ENCODE measurements at places on chromosomes 7 and 10.

- no peak for DNase-seq
Measured at GRCh38 chr10:90319188-90319914, 538.5 kb downstream of the HTR7 start.

GRCh38 chr10:127826154-127826725, 66.5 kb downstream of the CLRN3 start:
- DNase-seq = no peak

DNA sequence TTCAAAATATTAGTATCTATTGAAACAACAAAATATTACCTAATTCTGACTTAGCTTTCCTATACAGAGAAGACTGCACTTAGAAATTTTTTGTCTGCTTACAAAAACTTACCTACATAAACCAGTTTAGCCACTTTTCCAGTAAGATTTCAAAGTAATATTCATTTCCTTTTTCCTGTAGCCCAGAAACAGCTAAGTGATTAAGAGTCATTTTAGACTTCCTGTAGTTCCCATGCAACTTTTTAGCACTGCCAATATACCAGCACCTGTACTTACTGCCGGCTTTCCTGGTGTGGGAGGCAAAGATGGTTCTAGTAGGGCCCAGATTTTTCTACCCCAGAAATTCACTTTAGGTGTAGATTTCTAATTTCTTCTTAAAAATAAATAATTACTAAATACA, 21.8 kb downstream of the NT5C2 start:
- DNase-seq = no peak

DNA sequence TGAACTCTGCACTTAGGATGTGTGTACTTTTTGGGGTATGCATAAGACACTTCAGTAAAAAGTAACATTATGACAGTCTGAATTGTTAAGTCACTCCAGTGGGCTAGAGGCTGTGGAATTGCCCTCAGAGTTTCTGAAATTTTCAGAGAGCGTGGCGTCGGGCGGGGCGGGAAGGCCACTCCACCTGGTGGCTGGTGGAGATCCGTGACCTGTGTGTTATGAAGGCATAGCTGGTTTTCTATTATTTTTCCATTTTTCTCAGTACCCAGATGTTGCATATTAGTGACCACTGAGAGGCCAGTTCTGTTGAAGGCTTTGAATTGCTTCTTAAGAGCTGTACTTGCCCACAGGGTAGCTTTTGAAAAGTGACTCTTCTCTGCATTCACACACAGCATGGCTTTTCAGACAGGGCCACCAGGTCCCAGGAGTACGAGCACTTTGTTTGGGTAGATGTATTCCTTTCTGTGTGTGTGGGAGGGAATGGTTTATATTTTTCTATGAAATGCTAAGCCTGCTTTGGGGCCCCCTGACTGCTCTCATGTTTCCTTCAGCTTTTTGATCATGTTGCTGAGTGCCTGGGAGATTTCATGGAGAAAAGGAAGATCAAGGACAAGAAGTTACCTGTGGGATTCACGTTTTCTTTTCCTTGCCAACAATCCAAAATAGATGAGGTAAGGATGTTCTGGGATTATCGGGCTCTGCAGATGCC, 52.3 kb downstream of the TACR2 start:
- no peak for DNase-seq

DNA sequence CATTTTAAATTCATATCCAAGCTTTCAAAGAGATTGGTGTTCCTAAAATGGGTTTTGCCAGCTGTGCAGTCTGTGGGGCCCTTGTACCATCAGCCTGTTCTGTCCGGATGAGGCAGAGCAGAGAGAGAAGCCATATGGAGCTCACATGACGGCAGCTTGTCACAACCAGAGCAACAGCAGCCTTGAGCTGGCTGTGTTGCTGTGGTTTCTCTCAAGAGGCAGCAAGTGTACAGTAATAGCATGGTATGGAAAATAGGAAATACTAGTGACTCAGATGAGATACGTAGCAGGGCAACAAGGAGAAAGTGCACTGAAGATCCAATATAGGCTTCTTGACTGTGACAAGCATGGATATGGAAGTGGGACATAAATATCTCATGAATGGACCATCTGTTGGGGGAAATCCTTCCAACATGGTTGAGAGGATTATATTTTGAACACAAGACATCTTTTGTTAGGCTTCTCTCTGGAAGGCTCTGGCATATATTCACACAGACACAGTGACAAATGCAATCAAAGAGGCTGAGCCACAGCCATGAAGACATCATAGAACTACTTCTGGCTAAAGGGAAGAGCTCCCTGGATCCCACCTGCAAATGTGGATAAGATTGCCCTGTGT, 251.0 kb upstream of the TAC1 start:
- no peak for DNase-seq

- DNase-seq = no peak
Measured at GRCh38 chr10:74380795-74381194, 229.8 kb downstream of the ADK start.

- DNase-seq = no peak
Measured at GRCh38 chr7:11369696-11370095, 396.0 kb downstream of the PHF14 start.

- no peak for DNase-seq
Measured at GRCh38 chr10:132859084-132859855, 73.3 kb upstream of the NKX6-2 start.

- no peak for DNase-seq
Measured at GRCh38 chr7:101743995-101744360, 73.4 kb upstream of the CUX1 start.

DNA sequence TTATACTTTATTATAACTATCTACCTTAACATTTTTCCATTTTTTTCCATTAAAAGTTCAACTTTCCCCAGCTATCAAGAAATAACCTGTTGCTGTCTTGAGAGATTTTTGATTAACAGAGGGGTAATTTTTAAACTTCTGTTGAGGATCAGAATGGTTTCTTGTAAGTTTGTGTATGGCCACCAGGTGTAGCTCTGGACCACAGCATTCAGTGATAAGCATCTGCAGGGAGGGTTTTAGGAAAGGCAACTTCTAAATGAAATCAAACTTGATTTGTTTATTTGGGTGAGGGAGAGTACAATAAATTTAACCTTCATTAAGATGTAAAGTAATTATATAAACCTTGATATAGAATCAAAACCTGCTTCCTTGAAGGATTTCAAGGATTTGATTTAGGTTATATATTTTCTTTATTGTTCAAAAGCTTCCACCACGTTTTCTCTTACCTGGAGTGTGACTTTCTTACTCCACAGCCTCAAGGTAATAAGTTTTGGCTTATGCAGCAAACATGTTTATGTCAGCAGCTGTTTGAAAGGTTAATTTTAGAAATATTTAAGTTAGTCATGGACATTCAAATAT, 153.3 kb downstream of the STK31 start:
- peak; percentile 9 for DNase-seq

- DNase-seq = no peak
Measured at GRCh38 chr10:8670461-8670860, 616.0 kb downstream of the GATA3 start.

- DNase-seq = no peak
Measured at GRCh38 chr10:98450618-98451017, 3.9 kb upstream of the HPS1 start.

DNA sequence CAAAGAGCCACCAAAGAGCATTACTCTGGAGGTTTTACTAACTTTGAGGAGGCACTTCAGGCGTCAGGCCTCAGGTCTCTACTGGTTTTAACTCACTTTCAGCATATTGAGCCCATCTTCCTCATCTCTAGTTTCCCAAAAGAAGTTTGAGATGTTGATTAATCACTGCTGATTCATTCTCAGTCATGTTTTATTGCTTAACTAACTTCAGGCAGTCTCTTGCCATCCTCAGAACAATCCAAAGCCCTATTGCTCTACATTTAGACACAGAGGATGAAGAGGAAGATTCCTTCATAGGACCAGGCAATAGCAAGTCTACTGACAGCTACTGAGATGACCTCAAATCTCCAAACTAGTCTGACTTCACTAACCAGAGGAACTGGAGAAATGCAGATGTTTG, 39.1 kb upstream of the BET1 start:
- DNase-seq = no peak

DNA sequence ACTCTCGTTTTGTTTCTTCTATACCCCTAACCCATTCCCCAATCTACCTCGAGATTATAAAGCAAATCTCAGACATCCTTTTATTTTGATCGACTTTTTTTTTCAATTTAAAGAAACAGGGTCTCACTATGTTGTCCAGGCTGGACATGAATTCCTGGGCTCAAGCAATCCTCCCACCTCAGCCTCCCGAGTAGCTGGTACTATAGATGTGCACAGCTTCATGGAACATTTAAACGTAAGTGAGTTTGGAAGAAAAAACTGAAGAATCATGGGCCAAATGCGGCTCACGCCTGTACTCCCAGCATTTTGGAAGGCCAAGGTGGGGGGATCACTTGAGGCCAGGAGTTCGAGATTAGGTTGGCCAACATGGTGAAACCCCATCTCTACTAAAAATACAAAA, 96.0 kb downstream of the UPF2 start:
- DNase-seq = no peak

DNA sequence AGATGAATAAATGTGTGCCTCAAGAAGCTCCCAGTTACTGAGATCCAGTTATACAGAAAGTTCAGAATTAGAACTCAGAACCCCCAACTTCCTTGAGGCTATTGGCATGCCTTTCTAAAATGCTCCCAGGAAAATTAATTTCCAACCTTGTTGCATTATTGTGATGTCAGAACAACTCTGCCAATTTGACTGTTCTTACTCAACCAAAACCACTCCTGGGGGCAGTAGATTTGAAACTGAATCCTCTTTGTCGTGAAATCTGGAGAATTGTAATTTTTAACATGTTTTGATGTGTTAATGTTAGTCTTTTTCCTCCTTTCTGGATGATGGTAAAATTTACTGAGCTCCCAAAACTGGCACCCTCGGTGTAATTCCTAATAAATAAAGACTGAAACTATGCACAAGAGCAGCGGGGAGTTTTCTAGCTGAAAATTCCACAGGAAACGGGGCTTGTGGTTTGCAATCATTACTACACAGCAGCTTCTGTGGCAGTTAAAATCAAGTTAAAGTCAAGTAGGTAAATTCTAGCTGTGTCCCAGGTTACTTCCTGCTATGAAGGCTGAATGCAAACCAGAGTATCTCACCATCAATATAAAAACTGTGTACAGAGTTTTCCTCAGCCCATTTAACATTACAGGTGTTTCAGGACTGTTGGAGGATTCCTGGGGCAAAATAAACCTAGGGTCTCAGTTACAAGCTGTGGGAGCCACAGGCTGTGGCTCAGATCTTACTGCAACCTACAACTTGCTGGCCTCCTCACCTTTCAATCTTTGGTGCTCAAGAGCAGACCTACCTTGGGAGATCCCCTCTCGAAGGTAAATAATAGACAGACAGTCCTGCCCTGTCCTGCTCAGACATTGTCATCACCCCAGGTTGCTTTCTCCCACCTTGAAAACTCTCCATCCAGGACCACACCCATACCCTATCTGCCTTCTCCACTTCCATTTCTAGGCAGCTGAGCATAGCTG, 156.3 kb upstream of the KMT2E start:
- DNase-seq = no peak

- no peak for DNase-seq
Measured at GRCh38 chr10:131722121-131722520, 178.7 kb upstream of the PPP2R2D start.

DNA sequence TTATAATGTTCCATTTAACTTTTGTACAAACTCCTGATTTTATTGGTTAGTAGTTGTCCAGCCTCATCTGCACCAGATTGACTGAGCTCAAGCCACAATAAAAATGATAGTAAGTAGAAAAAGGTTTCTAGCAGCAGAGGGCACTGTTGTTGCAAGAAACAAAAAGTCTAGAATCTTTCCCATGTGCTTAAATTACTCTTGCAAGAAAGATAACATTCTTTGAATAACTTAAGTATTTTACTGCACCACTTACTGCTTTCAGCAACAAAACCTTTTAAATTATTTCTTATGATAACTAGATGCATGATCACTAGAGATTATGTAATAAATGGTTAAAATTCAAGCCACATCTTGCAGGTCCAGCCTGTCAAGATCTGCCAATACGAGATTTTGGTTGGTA, 27.0 kb downstream of the LMOD2 start:
- DNase-seq = peak; percentile 21

- DNase-seq = peak; percentile 69
Measured at GRCh38 chr10:71725998-71726579, 6.5 kb upstream of the C10orf105 start.

DNA sequence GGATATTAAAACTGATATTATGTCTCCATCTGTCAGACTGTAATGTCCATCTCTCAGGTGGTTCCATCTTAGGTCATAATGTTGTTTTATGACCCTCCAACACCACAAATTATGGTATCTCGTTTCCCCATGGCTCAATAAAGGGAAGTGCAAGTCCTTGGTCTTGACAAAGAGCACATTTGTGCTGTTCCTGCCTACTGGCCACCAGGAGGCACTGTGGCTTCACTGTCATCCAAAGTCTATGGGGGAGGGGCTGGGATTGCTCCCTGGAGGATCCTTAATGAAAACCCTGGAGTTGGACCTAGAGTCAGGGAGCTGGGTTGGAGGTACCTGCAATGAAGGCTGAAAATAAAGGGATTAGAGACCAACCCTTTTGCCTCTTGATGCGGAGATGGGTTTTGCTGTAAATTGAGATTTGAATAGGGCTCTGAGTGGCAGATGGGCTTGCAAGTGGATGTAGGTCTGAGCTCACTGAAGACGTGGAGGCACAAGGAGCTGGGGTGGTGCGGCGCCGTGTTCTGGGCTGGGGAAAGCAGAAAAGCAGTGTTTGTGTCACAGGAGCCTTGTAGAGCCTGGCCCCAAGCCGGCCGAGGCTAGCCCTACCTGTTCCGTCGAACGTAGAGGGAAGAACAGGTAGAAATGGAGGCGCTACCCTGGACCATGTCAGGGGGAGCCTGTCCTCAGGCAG, 180.5 kb upstream of the PRSS58 start:
- DNase-seq = peak; percentile 38

GRCh38 chr10:35092851-35093250, 2.7 kb upstream of the CUL2 start:
- no peak for DNase-seq

- DNase-seq = no peak
Measured at GRCh38 chr7:19079066-19079465, 38.4 kb downstream of the TWIST1 start.

- DNase-seq = no peak
Measured at GRCh38 chr10:79028056-79028430, 40.7 kb upstream of the ZMIZ1 start.

DNA sequence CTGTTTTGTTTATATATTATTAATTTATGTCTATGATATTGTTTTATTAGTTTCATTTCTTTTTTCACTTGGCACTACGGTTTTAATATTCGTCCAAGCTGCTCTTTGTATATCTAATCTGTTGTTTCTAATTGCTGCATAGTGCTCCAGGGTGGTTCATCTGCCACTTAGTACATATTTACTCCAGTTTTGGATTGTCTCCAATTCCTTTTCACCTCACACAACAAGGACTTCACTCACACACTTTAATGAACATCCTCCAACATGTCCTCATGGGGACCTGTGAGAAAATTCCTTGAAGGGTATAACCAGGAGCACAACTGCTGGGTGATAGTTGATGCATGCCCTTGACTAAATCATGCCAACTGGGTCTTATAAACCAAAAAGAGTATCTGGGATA, 14.1 kb upstream of the NOC3L start:
- DNase-seq = no peak

All from CD4-positive, alpha-beta T cell treated with Interleukin-6 for 4 hours (primary cell).